ENCODE measurements at places on chromosomes 12 and 14.

GRCh38 chr14:22614240-22614799, 16.2 kb downstream of the ABHD4 start:
- DNase-seq, result no peak

DNA sequence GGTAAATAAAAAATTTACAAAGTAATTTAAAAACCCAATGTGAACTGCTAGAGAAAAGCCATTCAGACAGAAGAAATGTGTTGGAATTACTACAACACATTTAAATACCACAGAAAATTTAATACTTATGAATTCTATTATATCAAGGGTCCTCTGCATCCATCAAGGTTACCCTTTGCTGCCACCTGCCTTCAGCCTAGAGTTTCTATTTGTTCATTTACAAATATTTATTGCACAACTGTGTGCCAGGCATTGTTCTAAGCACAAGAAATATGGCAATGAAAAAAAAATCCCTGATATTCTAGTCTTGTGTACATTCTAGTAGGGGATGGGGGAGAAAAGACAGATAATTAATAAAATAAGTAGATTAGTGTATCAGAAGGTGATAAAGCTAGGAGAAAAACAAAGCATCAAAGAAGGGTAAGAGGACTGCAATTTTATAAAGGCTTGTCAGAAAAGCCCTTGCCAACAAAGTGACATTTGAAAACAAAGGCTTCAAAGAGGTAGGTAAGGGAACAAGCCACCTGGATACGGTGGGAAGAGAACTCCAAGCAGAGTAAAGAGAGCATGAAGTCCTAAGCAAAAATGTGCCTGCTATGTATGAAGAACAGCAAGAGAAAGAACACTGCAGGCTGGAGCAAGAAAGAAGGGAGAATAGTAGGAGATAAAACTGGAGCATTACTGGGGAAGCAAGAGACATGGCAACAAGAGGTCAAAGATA, 59.1 kb upstream of the SLC6A13 start:
- no peak for DNase-seq

GRCh38 chr12:9909724-9910123, 22.4 kb downstream of the CLEC2A start:
- no peak for DNase-seq

- no peak for DNase-seq
These were observed 3.9 kb upstream of the ATN1 start for GRCh38 chr12:6923851-6924250.

- no peak for DNase-seq
These were observed 375.5 kb downstream of the ALG10 start for GRCh38 chr12:34397591-34398365.

- DNase-seq, result no peak
These were observed 19.1 kb upstream of the DHRS7 start for GRCh38 chr14:60184146-60184904.

DNA sequence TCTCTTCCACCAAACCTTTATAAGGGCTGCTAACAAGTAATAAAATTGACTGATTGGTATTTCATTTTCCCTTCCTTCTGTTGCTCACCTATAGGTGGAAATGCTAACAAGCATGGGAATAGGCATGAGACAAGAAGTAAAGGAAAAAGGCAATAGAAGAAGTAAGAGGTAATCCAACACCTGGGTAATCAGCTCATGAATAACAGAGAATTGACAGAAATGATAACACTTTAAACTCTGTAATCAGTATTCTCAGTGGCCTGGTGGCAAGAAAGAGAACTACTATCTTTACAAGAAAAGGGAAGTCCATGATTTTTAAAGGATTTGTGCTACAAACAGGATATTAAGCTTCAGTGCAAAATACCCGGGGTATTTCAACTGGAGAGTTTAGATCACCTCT, 737.8 kb downstream of the RERGL start:
- no peak for DNase-seq

DNA sequence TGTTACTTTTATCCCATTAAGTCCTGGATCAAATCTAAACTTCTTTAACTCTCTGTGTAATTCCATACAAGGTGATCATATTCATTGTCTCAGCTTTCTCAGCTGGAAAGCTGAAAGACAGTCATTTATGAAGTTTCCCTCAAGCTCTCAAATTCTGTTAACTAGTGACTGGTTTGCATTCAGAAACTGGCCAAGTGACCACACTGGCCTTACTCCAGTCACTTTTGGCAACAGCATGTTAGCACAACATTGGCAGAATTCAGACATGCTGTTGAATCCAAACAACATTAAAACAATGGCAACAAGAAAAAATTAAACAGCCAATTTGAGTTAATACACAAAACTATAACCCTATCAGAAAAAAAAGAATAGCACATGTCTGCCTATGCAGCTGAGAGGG, 343.3 kb downstream of the MDGA2 start:
- no peak for DNase-seq

DNA sequence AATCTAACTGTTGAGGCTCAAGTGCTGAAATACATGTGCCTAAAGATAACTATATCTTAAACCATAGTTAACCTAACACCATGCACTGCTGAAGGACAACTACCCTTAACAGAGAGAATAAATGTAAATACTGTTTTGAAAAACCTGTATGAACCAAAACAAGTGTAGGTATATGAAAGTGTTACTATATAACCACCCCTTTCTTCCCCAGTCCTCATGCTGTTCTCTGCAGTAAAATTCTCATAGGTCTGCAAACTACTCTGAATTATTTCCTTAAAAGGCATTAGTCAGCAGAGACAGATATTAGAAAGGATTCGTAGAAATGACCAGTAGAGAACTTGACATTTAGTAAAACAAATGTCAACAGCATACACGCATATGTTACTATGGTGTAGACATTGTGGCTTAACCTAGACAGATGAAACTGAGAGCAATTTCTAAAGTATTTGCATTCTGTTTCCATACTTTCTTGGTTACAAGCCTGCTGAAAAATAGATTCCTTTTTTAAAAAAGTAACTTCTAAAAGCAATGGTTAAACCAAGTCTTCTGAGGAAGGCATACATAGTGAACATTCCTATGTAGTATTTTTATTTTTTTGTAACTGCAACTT, 13.9 kb downstream of the CSRP2 start:
- DNase-seq, result no peak

DNA sequence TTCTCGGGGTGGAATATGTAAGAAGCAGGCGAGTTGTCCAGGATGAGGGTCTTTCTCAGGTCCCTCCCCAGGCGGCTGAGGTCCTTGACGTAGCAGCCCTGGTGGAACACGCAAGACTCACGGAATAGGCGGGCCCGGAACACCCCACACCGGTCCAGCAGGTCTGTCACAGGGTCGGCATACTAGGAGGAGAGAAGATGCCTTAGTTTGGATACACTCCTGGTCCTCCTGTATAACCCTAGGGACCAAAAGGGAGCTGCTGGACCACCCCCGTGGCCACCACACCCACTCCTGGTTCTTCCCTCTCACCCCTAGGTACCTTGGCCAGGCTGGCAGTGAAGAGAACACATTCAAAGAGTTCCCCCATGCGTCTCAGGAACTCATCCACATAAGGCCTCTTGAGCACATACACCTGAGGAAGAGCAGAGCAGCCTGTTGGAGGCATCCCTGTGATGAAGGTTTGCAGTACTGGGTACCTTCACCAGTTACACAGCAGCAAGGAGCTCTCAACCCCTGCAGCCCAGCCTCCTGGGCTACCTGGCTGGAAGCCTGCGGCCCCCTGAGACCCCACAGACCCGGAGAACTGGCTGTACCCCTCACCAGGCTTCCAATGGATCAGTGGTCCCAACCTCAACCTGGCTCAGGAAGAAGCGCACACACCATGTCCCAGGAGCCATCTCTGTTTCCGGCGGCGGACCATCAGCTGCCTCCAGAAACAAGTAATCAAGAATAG, 5.5 kb upstream of the AVIL start:
- DNase-seq, result no peak

GRCh38 chr14:89701211-89702043, 253.1 kb downstream of the EFCAB11 start:
- DNase-seq, result peak; percentile 71

GRCh38 chr14:23865502-23865901, 88.1 kb upstream of the DHRS4 start:
- DNase-seq, result no peak

- no peak for DNase-seq
These were observed 29.0 kb upstream of the MSI1 start for GRCh38 chr12:120397824-120398540.

GRCh38 chr12:109632342-109632741, 58.7 kb downstream of the MVK start:
- DNase-seq, result no peak

GRCh38 chr12:113198296-113198695, 12.8 kb downstream of the RITA1 start:
- no peak for DNase-seq

DNA sequence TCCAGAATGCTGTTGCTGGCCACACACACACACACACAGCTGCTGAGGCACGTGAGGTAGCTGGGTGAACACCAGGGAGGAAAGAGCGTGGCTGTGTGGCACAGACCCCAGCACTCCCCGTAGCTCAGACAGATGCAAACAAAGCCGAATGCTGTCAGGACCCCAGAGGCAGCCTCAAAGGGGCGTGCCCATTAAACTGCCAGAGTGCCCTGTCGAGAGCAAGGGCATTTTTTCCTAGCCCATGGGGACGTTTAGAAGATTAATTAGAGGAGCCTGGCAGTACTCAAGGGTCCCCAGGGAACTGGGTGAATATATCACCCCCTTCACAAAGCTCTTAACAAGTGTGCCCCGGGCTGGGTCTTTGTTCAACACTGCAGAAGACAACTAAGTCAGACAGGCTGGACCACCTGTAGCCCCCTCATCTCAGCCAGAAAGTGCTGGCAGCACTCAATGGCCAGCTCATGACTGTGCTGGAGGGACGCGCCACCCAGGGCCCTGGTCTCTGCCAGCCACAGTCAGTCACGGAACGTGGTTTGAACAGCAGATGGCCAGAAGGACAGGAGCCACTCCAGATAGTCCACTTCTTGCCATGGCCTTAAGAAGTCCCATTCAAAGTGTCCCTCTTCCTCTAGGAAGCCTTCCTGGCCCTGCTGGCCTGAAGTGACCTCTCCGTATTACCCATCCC, 37.5 kb downstream of the TTC7B start:
- no peak for DNase-seq

DNA sequence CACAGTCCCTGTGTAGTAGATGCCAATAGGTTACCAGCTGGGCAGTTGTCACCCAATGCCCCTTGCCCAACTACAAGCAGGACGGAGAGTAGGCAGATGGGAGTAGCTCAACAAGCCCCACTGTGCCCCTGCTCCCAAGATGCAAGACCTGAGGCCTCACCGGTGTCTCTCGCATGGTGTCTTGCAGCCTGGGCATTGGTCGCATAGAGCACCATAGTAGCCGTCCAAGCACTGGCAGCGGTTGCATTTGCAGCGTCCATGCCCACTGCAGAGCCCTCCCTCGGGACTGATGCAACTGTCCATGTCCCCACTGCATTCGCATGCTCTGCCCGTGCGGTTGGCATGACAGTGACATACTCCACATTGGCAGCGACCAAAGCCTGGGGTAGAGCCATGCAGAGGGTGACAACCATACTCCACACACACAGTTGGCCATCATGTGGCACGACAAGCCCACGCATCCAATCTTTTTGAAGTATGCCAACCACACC, 11.9 kb upstream of the CSAD start:
- no peak for DNase-seq

GRCh38 chr14:89616852-89617341, 199.9 kb upstream of the FOXN3 start:
- DNase-seq, result no peak

GRCh38 chr12:111181143-111181726, 187.7 kb downstream of the PHETA1 start:
- no peak for DNase-seq

DNA sequence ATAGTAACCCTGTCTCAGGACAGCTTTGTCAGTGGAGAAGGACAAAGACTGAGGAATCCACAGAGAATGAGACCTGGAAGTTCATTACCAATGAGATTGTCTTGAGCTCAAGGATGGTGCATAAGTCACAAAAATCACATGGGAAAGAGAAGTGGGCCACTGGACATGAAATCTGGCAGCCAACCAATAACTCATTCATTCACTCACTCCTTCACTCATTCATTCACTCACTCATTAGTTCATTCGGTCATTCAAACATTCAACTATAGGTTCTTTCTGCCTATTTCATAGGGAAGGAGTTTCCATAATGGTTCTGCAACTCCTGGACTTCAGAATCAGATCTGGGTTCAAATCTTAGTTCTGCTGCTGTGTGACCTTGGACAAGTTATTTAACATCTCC, 18.2 kb upstream of the WSCD2 start:
- DNase-seq, result no peak

- DNase-seq, result no peak
These were observed 858 bp upstream of the ANKRD13A start for GRCh38 chr12:109998241-109998903.

DNA sequence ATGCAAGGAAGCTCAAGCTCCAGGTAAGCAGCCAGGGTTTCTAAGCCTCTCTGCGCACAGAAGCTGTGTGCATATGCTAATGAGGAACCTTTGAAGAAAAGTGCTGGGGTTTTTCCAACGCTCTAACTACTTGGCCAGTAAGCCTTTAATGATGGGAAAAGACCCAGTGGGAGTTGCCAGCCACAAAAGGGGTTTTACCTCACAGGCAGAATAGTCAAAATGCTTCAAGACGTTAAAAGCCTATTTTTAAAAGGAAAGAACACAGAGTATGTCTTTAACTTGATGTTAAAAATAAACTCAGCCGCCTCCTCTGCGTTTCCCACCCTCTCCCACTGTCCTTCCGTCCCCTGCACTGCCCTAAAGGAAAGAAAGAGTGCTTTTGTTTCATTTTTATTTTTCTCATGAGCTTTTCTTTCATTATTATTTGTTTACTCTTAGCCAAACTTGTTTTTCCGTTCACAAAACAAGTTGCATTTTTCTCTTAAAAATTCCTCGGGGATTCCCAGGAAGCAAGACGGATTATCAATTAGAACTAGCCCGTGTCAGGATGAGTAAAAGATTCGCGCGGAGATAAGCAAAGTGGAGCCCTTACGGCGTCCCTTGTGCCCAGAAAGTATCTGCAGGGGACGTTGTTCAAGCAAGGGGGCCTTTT, 209.8 kb upstream of the NUDT4 start:
- DNase-seq, result peak; percentile 25

GRCh38 chr12:76508128-76508980, 51.2 kb downstream of the OSBPL8 start:
- DNase-seq, result no peak

DNA sequence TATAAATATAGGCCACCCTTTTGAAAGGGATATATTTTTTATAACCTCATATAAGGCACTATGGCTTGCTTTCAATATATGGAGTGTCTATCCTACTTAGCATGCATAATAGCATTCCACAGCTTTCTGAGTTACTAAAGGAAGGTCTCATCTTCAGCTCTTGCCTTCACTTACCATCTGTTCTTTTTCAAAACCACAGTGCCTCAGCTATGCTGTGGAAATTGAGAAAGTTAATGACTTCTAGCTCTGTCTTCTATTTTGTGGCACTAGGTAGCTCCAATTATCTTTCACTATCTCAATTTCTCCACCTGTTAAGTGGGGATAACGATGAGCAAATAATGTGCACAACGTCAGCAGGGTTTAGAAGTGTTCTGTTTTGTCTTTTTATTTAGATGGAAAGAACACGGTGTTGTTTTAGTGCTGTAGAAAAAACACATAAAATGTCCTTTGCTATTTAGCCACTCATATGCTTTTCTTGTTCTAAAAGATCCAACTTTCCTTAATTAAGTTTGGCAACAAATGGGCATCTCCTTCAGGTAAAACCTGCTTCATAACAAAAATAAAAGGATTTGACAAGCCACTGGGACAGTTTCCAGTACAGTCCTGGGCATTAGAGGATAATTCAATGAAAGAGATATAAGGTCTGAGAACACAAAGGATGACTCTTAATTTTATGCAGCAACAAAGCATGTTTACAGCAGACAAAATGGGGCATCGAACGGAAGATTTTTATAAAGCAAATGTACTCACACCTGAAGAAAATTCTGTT, 462.0 kb upstream of the SYT1 start:
- DNase-seq, result no peak

GRCh38 chr12:4191642-4192041, 81.9 kb upstream of the CCND2 start:
- no peak for DNase-seq

Data from stimulated activated CD4-positive, alpha-beta T cell treated with anti-CD3 and anti-CD28 coated beads, TNF-alpha, amount 100 ng/mL, for 48 hours (primary cell).